ENCODE measurements at places on chromosomes 1 and 21.
A peak's percentile ranks its signal among the peaks of the same experiment; 100 is the strongest.

DNA sequence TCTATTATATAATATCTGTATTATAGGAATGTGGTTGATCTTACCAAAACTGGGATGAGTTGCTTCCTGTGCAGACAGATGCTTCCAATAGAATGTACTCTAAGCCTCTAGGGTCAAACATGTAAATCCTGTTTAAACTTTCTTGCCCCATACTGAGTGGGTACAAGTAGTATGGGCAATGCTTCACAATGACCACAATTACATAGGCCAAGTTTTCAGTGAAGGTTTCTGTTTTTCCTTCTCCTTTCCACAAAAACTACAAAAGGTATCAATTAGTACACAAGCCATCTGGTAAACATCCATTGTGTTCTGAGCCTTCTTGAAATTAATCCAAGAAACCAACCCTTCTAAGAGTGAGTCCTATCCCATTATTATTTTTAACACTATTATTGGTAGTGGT is 16.8 kb downstream of the OTUD7B start:
- no peak for DNase-seq

GRCh38 chr21:37688952-37689659 is 227.2 kb downstream of the KCNJ6 start:
- no peak for DNase-seq

DNA sequence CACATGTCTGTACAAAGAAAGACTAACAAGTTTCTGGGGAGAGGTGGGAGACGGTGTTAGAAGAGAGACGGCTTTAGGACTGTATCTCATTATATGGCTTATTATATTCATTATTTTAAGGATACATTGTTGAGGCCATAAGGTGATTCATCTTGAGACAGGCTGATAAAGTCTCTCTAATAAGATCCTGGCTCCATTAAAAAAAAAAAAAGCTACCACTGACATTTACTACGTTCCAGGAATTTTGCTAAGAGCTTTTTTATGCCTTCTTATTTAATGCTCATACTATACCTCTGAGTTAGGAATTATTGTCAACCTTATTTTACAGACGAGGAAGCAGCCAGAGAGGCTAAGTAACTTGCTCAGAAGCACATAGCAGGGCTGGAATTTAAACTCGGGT is 173.7 kb downstream of the GABPA start:
- no peak for DNase-seq

DNA sequence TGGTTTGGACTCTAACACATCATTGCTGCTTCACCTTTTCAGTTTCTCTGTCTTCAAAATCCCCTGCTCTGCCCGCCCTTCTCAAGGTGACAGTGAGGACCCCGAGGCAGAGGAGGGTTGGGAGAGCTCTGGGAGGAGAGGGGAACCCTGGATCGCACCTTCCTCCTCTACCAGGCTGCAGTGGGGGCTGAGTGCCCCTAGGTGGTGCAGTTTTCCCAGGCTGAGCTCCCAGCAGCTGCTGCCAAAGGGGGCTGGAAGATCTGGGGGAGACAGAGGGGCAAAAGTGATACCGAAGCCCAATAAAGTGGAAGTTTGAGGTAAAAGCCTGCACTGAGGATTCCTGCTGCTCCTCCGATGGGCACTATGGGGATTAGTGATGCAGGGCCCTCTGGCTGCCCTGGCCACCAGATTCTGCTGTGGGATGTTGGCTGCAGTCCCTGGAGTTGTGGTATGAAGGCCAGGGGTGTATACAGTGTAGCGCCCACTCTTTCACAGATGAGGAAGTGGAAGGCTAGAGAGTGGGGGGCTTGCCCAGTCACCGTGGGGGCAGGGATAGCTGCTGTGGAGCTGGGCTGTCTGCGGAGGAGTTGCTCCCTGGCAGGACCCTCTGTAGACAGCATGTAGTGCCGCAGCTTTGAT is 40.7 kb upstream of the SCMH1 start:
- no peak for DNase-seq

DNA sequence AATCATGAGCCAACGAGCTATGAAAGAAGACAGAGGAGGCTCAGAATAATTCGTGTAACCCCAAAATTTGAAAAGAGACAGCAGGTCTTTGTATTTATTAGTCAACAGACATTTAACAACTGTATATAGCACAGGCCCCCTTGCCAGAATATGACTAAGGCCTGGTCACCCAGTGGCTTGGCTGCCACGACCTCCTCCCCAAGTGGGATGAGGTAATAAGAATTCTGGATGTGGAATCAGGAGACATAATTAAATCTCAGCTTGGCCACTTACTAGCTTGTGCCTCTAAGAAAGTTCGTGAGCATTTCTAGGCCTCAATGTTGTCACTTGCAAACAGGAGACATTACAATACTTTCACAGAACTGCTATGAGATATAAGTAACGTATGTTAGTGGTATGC is 134.2 kb upstream of the TNFSF4 start:
- DNase-seq, result no peak

DNA sequence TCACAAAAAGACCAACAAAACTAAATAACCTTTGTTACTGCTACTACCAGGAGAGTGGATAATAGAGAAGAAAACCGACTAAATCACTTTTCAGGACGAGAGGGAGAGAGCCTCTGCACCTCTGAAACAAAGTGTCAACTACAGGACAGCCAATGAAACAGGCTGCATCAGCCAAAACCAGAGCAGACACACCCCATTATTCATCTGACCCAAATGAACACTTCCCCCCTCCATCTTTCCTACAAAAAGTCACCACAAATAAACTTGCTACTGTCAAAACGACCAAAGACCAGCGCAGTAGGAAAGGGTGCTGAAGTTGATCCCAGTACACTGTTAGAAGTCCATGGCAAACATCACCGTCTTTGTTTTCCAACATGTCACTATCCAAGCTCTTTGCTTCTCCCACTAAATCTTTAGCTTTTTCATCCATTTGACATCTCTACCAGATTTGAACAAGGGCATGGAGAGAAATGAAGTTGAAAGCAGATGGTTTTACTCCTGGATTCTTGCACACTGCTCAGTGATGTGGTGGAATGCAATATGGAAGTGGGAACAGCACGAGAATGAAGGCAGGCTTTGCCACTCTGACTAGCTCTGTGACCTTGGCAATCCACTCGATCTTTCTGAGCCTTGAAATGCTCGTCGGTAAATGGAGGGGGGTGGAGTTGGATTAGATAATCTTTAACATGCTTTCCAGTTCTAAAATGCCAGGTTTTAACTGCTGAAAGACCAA is 20.5 kb downstream of the DSTYK start:
- DNase-seq, result no peak

DNA sequence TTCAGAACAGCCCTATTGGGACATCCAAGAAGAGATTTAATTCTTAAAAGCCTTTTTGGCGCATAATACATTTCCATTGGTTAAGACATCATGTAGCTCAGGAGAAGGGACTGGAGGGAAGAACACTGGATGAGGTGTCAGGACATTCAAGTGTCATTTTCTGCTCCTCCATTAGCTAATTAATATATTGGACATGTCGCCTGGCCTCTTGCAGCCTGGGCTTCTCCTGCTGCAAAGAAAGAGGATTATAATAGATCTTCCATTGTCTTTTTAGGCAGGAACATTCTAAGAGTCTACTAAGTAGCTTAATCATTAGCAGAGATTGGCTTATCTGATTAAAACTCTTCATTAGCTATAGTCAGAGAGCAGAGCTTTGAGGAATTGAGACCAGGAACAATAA is 151.7 kb upstream of the COA6 start:
- DNase-seq, result no peak

DNA sequence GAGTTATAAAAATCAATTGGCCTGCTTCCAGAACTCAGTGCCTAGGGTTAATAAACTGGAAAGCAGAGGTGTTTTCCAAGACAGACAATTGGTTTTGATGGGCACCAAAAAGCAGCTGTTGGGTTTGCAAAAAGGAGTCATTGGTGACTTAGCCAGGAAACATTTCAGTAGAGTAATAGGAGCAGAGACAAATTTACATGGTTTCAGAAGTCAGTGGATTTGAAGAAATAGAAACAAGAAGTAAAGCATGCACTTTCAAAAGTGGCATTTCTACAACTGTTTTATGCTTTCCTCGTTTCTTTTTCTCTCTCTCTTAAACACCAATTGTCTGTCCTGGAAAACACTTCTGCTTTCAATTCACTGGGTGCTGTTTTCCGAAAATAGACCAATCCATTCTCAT is 87.8 kb downstream of the GLUL start:
- no peak for DNase-seq

- DNase-seq, result peak; percentile 64
These were observed 3.7 kb downstream of the DMRTB1 start for GRCh38 chr1:53462769-53463501.

- DNase-seq, result peak; percentile 69
These were observed 28.7 kb downstream of the WNT2B start for GRCh38 chr1:112537456-112537855.

DNA sequence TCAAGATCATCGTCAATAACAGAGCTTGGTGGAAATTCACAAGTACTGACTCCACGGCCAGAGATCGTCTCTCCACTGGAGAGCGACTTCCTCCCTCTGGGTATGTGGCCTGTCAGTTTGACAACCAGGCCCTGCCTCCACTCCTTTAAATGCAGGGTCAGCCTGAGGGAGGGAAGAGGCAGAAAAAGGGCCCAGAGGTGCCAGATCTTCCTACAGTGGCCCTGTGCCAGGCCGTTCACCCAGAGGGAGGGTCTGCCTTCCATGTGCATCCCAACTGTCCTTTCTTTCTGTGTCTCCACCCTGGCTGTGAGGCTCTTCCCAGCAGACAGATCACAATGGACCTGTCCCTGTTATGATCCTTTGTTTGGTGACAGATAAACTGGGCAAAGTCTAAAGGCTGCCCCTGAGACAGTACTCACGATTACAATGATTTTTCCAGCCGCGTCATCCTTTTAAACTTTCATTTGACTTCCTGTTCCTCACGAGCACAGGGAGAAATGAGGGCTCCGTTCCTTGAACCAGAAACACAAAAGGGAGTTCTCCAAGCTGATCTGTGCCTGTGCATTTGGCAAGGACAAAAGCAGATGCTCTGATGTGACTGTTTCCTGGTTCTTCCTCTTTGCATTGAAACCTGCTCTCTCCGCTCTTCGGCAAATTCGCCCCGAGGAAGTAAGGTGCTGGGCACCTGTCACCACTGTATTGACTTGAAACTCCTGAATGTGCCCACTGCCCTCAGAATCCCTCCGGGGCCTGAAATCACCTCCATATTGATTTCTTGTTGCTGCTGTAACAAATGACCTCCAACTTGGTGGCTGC is 126.7 kb downstream of the PGBD5 start:
- DNase-seq, result no peak

DNA sequence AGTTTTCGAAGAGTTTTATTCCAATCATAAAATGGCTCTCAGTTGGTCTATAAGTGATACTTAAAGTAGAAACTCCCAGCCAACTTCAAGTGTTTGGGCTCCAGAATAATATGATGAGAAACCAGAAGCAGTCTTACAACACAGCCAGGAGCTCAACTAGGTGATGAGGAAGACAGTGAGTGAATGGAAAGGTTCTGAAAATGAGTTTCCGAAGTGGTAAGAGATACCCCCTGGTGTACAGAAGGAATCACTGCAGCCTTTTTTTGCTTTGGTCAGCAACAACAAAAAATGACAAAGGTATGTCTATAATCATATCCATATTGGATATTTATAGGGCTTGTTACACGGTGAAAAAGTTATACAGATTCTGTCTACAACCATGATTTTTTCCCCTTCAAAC is 16.5 kb downstream of the KRTAP19-1 start:
- DNase-seq, result no peak

DNA sequence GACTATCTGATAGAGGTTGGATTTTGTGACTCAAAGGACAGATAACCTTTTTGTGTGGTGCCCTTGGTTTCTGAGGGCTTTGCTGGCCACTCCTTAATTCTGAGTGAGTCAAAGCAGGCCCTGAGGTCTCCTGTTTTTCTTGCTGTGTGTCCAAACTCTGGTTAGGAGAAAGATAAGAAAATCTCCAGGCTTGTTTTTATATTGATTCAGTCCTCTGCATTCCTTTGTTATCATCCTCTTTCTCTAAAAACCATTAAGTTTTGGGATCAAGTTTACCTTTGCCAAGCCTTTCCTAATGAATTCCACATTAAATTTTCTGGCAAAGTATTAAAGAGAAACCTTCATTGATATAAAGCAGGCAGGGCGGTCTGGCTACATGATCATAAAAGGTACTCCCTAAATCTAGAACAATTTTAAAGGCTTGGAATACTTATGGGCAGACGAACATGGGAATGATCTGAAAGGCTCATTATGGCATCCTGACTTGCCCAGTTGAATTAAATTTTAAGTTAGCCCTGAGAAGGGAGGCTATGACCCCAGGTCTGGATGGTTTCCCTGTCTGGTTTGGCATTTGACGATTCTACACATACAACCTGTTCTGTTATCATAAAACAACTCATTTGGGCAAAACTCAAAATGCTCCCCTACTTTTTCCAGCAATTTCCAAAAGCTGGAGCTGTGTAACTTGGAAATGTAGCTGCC is 20.8 kb downstream of the ZBTB8B start:
- DNase-seq, result no peak

DNA sequence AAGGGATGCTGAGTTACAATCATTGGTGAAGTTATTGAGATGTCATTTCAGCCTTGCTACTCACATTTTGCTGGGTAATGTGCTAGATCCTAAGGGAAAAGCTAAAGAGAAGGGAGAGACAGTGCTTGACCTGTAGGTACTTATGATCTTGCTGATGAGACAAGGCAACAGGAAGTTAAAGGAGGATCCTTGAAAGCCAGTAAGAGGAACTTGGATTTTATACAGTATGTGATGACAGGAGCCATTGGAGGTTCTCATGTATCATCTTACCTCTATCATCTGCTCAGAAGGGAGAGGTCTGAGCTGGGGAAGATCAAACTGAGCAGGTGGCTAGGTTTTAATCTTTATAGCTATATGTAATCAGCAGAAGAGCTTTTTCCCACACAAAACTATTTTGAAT is 6.3 kb downstream of the APOBEC4 start:
- DNase-seq, result no peak

DNA sequence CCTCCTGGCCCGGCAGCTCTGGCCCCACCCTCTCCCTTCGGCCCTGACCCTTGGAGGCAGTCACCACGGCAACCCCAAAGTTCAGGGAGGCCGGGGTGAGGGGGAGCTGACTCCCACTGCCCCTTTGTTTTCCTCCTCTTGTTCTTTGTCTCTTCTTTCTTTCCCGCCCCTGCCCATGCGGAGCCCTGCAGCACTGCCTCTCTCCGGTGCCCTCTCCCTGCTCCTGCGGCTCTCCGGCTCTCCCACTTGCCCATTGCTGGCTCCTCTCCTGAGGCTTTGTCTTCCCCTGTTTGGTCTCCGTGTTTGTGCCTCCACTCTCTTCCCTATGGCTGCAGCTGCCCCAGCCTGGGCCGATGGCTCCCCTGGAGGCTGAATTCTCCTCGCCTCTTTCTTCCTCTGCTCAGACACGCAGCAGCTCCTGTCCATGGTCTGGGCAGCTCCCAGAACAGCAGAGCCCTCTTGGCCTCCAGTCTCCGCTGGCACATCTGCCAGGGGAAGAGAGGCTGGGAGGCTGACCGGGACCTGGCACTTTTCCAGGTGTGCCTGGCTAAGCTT is 5.8 kb downstream of the CELSR2 start:
- no peak for DNase-seq

DNA sequence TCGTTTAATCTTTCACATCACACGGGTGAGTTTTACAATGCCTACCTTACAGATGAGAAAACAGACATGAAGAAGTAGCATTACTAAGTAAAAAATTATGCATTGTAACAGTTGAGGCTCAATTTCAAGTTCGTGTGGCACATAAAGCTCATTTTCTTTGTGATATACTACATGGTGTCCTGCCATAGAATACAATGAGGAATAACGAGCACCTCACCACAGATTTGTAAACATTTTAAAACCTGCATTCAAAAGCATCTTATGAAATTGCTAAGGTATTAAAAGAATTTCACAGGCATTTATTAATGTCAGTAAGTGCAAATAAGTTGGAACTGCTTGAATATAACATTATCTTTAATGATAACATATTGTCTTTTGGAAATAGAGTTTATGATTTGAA is 47.8 kb upstream of the DEPDC1 start:
- no peak for DNase-seq

All from retinal pigment epithelial cell (primary cell).